Left ventricle myocardium superior (tissue), 1 donor: ENCODE measurements at places on chromosomes 5 and 9. TPM values are rescaled to one million over a fixed set of nuclear protein-coding genes. Genes with fewer than 3 reads are reported as not detected.

The DNAJC18 gene
- total RNA-seq = 10.5 TPM

The NOXA1 gene
- total RNA-seq = 1.9 TPM

The ADAMTS2 gene
- total RNA-seq = 4.3 TPM

The EPB41L4B gene
- 8.9 TPM for total RNA-seq

The KIF4B gene
- 0.05 TPM for total RNA-seq

The WNK2 gene
- total RNA-seq = 250 TPM

The PCDHAC1 gene
- 0.10 TPM for total RNA-seq

The TEK gene
- total RNA-seq = 22.2 TPM

The RGS3 gene
- total RNA-seq = 115 TPM

The CARTPT gene
- not detected for total RNA-seq
